ENCODE measurements at places on chromosomes 3 and 15.

DNA sequence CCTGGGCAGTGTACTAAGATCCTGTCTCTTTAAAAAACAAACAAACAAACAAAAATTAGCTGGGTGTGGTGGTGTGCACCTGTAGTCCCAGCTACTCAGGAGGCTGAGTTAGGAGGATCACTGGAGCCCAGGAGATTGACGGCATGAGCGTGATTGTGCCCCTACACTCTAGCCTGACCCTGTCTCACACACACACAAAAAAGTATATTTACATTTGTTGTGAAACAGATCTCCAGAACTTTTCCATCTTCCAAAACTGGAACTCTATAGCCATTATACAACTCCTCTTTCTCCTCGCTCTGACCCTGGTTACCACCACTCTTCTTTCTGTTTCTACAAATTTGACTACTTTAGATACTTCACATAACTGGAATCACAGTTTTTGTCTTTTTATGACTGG lies 56.0 kb upstream of the CCNB2 start:
- no peak for DNase-seq

- DNase-seq: no peak
Observed at GRCh38 chr3:47065681-47066080, 86.2 kb downstream of the NBEAL2 start.

- DNase-seq: no peak
Observed at GRCh38 chr15:36472672-36473071, 106.8 kb upstream of the CDIN1 start.

DNA sequence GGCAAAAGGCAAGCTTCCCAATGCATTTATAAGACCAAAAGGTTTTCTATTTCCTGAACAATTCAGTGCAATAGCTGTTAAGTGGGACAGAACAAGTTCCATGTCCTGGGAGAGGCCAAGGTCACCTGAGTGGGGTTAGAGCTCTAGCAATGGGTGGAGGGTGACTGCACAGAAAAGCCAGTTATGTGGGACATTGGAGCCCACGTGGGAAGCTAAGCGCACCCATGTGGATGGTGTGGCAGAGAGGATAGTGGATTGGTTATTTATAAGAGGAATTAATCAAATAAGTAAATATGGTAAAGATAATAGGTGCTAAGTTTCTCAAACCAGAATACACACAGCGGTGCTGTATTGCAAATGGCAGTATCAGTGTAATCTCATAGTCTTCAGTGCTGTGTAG lies 6.3 kb downstream of the NSMCE3 start:
- no peak for DNase-seq

- no peak for DNase-seq
Observed at GRCh38 chr3:192655628-192656027, 71.7 kb downstream of the FGF12 start.

- DNase-seq: no peak
Observed at GRCh38 chr3:38823722-38824121, 7.7 kb upstream of the SCN10A start.

DNA sequence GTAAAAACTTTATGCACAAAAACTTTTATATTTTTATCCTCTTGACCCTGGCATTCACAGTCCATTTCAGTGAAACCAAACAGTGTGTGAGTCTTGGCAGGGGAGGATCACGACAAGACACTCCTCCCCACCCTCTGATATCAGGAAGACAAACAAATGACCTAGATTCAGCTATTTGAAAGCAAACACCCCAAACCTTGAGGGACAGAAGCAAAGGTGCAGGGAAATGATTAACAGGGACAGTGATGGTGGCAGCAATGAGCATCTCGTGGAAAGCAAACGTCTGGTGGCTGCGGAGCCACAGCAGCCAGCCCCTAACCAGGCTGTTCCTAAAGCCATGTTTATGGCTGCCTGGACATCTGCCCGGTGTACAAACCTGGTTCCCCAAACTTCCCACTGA lies 52.1 kb downstream of the FSIP1 start:
- DNase-seq: no peak

GRCh38 chr3:105676621-105677300 lies 192.1 kb downstream of the CBLB start:
- DNase-seq: no peak
